ENCODE measurements at places on chromosomes 7 and 10.
A peak's percentile ranks its signal among the peaks of the same experiment; 100 is the strongest.

- no peak for DNase-seq
These were observed 40.1 kb downstream of the TSPAN12 start for GRCh38 chr7:120817851-120818250.

- peak; percentile 23 for DNase-seq
These were observed 230.5 kb upstream of the TMEM229A start for GRCh38 chr7:124263232-124263827.

DNA sequence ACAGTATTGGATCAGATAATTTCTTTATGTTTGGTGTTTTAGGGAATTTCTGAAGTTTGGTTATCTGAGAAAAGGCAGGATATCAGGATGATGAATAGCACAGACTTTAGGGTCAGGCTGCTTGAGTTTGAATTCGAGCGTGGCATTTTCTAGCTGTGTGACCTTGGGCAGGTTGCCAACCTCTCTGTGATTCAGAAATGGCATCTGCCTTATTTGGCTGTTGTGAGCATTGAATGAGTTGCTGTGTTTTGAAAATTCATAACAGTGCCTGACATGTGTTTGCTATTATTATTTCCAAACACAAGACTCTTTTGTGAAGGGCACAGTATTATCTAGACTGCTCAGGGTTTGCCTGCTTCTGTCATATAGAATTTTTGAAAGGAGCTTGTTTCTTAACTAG is 66.9 kb downstream of the NXPH1 start:
- no peak for DNase-seq

GRCh38 chr10:44069573-44069972 is 315.3 kb downstream of the CXCL12 start:
- DNase-seq, result no peak

GRCh38 chr10:132390170-132390920 is 6.7 kb upstream of the PWWP2B start:
- no peak for DNase-seq

GRCh38 chr7:21915140-21915539 is 30.6 kb downstream of the CDCA7L start:
- no peak for DNase-seq

GRCh38 chr7:55050281-55050680 is 31.5 kb downstream of the EGFR start:
- DNase-seq, result no peak

- no peak for DNase-seq
These were observed 747.9 kb upstream of the GALNT17 start for GRCh38 chr7:70384024-70384423.

DNA sequence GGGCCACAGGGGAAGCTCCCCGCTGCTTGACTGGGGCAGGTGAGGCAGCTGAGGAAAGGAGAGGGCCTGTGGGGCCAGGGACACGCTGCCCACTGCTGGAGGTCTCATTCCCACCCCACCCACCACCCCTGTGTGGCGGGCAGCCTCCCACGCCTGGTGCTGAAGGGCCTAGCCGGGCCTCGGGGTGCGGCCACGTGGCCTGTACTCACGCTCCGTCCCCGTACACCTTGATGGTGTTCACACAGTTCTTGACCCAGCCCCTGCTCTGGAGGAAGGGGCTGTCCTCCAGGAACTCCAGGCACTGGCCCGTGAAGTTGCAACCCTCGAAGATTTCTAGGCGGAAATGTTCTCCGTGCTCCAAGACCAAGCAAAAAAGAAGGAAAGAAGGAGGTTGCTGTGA is 4.0 kb downstream of the CRYGN start:
- DNase-seq, result no peak

DNA sequence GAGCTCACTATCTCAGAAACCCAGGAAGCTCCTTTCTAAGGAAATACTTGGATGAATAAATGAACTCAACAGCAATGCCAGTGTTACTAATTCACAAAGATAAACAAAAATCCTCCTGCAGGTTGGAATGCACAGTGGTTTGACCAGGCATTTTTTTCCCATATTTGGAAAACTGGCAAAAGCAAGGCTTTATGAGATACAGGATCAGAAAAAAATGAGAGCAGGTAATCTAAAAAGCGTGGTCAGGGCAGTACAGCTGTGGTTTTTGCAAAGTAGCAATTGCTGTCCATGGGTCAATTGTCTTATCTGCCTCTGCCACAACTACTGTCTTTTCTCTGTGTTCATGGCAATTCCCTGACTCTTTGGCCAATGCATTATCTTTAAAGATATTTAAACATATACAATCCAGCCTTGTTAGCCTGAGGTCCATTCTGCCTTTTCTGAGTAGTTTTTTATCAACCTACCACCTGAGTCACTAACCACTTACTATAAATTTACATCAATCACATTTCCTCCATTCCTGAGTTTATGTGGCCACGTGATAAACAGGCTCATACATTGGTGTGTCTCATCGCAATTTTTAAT is 564.5 kb upstream of the IGFBP3 start:
- peak; percentile 73 for DNase-seq

DNA sequence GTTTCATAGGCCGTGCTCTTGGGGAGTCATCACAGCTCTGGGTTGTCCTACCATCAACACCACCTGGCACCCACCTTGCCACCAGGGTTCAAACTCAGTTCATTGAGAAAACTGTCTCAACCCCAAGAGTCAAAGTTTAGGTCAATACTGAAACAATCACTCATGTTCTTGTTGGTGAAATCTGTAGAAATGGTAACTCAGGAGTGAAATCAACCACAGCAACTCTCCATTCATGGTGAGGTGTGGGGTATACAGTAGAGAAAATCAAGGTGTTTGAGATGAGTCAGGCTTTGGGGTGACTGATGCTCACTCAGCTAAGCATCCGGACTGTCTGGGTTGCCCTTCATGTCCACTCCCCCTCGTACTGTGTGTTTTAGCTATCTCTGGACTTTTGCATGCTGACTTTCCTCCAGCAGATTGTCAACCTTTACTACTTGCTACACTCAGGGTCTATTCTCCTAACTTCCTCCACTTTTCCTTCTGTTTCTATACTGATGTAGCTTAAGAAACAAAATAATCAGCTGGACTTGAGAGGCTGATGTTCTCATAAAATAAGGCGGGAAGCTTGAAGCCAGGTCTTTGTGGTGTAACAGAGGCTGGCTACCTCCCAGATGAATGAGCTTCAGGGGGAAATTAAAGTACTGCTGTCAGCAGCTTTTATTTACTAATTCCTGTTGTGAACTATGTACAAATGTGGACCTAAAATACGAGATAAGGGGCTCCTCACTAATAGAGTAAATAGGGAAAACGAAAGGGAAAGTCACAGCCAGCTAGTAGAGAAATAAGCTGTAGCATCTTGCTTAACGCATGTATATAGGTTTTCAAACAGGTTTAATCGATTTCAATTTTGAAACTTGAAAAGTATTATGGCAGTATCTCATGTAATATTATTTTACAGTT is 173.6 kb upstream of the AKR1E2 start:
- no peak for DNase-seq

DNA sequence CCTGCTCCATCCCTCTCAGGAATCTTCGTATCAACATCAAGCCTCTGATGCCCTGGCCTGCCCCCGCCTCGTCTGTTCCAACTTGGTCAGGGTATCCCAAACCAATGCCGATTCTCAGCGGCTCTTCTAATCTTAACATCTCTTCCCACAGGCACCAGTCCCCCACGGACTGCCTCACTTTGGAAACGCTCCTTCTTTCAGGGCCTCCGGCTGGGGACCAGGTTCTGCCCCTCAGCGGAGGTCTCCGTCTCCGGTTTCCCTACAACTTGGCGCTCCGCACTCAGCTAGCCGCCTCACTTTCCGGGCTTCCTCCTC is 488 bp downstream of the ABCF2 start:
- no peak for DNase-seq

DNA sequence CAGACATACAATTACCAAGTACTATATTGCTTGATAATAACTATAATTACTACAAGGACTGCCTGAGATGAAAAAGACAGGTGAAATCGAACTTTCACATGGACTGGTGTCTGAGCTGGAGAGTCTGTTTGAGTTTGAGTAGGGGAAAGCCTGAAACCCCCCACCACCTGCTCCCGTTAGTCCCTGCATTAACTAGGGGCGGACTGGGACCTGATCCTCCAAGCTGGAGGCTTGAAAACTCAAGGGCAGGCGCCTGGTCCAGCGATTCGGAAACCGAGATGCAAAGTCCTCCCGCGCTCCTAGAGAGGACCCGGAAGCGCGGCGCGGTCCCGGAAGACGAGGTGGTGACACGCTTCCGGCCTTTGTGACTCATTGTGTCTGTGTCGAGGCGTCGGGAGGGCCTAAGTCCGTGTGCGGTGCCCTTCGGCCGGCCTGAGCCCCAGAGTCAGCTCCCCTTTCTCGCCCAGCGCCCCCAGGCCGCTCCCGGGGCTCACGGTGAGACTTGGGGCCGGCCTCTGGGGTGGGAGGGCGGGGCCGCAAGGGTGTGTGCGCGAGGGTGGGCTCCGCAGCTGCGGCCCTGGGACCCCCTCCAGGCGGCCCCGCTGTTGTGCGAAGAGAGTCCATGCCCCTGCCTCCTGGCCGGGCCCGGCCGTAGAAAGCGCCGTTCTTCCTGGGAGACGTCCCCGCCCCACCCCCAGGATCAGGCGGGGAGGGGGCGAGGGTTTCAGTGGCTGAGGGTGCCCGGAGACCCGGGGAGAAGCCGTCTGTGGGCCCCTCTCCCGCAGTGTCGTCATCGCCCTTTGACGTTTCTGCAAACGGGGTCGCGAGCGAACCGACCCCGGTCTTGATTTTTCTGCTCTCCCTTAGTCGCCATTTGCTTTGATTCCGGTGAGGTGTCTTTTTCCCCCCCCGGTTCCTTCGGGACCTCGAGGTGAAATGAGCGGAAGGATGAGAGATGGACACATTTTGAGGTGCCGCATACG is at the start of gene ZKSCAN1:
Gene ZKSCAN1, plus strand, starts transcription at position 365 of the 983 bp plus-strand sequence. CDS start 7,911 bp downstream, outside the sequence.
- DNase-seq, result peak; percentile 92

GRCh38 chr10:113454341-113455061 is 98.4 kb upstream of the HABP2 start:
- peak; percentile 35 for DNase-seq

DNA sequence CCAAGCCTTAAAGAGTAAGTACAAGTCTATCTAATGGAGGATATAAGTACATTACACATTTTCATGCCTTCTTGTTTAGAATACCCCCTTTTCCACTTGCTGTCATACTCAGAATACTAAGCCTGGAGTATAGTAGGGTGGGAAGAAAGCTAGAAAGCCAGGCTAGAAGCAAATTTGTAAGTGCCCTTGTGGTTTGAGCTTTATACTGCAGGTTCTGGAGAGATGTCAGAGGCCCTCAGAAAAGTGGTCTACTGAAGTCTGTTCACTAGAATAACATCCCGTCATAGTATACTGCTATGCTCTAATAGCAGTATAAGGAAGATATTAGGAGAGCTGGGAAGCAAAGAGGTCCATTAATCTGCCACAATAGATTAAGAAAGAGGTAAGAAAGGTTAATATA is 62.7 kb downstream of the HPSE2 start:
- DNase-seq, result no peak

- peak; percentile 89 for DNase-seq
These were observed 26.7 kb upstream of the CD36 start for GRCh38 chr7:80611779-80612178.

DNA sequence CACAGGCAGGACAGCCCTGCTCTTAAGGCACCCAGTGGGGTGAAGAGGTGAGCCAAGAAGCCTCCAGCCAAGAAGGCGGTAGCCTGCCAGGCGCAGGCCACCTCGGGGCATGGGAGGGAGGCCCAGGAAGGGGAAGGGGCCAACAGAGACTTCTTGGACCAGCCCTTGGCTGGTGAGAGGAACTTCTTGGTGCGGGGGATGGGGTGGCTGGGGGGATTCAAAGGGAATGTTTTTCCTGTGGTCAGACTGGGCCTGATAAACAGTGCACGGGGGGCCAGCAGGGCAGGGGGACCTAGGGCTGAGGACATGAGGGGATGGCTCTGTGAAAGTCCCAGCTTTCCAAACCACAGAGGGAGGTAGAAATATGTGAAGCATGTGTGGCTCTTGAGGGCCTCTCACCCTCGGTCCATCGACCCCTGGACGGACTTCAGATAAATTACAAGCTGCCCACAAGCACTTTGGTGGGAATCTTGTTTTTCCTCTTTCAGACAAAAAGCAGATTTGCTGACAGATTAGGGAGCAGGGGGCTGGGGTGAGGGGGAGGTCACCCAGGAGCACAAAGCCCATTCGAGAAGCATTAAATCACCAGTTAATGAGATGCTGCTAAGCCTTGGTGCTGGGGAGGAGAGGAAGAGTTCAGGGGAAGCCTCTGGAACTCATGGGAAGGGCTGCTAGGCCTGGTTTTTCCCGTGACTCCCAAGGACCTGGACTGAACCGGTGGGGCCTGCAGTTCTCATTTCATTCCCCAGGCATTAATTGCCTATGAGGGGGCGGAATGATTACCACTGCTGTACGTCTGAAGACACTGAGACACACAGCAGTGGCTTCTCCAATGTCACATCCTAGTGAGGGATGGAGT is 11.3 kb downstream of the CRYGN start:
- peak; percentile 90 for DNase-seq

GRCh38 chr10:45532480-45532879 is 140.1 kb downstream of the ZFAND4 start:
- DNase-seq, result no peak

DNA sequence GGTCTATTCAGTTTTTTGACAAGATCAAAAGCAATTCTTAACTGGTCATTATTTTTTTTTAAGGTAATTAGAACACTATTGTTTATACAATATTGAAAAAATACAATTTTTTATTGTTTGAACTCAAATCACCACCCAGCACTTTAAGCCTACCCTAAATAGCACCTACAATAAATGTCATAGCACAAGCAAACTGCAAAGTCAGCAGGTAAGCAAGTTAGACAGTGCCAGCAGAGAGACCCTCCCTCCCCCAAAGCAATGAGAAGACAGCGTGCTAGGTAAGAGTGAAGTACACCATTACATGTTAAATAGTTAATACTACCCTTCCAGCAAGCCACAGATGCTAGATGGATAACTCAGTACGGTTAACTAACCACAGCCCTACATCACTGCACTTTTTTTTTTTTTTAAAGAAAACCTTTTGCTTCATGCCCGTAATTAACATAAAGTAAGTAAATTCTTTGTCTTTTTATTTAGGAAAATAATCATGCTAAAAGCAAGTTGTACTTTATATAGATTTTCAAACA is 120.0 kb downstream of the UBE2H start:
- no peak for DNase-seq

Data from astrocyte of the spinal cord (primary cell).